ENCODE measurements at places on chromosomes 12 and 14.
A peak's percentile ranks its signal among the peaks of the same experiment; 100 is the strongest.

GRCh38 chr12:124833693-124834122 lies 30.0 kb downstream of the SCARB1 start:
- peak; percentile 62 for DNase-seq

- DNase-seq, result no peak
These were observed 618.5 kb downstream of the NRXN3 start for GRCh38 chr14:78788467-78789360.

- no peak for DNase-seq
These were observed at the start of gene LMO3 for GRCh38 chr12:16606117-16606200. Gene LMO3 (minus strand): TSS chr12:16606162. CDS start chr12:16600860, 5,302 bp downstream.

GRCh38 chr12:56338308-56339157 lies at the start of gene IL23A:
Gene IL23A (plus strand): TSS chr12:56338884. CDS start chr12:56339045, 161 bp downstream.
- no peak for DNase-seq

- peak; percentile 93 for DNase-seq
These were observed at the start of gene PELI2 for GRCh38 chr14:56117765-56118610. Gene PELI2 (plus strand): TSS chr14:56118411. CDS start chr14:56118661, 250 bp downstream.

DNA sequence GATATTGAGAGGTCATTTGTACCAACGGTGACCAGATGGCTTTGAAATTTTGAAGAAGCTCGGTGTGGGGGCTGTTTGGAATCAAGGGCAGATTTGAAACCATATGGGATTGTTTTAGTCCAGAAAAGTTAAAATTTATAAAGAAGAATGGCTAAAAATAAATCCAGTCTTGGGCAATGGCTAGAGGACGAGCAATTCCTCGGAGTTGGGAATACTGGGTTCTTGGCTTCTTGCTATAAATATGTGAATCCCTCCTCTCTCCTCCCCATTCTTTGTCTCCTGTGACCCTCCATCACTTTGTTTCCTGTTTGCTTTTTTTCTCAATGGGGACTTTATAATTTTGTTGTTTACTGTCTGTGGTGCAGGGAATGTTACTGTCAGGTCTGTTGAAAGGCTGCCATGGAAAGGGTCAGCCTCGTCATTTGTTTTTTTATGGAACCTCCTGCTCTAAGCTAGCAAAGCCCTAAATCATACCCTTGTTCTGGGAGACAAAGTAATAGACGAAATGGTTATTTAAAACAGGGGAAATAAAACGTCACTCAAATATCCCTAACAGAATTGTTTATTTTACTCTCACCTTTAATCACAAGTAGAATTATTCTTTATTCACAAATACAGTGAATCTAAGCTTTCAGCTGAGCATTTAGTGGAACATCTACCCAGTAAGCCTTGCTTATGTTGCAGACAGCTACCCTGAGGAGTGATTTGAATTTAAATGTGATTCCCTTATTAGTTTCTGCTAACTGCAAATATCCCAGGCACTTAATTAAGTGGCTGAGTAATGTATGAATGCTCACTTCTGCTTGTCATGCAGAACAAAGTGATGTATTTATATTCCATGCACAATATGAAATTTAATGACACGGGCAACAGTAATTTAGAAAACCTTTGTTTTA lies 273.1 kb upstream of the NOVA1 start:
- DNase-seq, result peak; percentile 52
